Panc1 (cell line): ENCODE measurements at places on chromosomes 11 and 22.

DNA sequence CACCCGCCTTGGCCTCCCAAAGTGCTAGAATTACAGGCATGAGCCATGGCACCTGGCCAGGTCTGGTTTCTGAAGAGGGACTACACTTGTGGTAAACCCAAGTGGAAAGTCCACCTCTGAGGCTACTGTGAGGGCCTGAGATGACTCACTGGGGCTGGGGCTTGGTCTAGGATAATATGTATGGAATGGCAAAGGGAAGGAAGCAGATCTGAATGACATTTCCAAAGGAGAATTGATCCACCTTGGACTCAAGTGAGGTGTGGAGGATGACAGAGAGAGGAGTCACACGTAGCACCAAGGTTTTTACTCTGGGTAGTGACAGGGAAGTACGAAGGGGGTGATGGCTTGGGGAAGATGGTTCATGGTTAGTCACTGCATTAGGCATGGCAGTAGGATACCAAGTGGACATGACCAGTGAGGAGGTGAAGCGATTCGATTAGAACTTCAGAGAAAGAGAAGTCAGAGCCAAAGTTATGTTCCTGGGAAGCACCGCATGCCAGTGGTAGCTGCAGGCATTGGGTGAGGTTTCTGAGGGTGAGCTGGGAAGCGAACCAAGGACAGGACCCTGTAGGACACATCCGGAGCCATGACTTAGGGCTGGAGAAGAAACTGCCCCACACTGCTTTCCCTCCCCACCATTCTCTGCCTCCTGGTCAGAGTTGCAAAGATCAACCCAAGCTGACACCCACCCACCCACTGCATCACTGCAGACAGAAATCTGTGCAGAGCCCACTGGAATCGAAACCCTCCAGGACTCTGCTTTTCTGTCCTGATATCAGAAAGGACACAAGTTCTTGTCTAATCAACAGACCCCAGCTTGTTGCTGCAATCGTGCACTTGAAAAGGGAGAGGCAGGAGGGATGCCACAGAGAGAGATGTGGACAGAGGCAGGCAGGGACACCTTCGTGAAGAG is 13.0 kb upstream of the BCL9L start:
- no peak for DNase-seq

DNA sequence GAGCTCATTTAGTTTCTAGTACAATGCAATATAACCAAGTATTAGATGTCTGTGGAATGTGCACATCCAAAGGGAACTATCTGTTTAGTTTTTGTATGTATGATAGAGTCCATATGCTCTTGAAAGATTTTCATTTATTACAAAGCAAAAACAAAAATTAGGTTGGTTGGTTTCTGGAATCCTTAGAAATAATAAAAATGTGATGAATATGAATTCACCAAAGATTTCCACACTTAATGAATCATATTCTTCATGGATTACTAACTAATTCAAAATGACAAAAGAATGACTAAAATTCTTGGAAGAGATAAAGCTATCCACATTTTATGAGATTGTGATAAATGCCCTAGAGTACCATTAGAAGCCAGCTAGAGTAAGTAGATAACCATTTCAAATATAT is 261.1 kb downstream of the SBF2 start:
- DNase-seq = no peak

DNA sequence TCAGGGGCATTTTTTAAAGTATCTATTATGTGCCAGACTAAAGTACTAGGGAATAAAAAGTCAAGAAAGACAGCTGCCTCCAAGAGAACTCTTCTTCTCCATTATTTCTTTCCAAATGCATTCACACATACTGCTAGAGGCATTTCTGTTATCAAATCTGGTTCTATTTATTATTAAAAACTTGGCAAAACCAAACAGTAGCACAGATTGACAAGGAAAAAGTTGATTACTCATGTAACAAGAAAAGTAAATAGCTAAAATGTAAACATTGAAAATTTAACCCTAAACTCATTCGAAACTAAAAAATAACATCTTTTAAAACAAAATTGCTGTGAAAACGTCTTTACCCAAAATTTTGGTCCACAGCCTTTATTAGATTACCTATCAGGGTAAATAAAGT is 132.9 kb upstream of the GUCY1A2 start:
- no peak for DNase-seq

- no peak for DNase-seq
These were observed 91.3 kb downstream of the RELT start for GRCh38 chr11:73467505-73467904.

DNA sequence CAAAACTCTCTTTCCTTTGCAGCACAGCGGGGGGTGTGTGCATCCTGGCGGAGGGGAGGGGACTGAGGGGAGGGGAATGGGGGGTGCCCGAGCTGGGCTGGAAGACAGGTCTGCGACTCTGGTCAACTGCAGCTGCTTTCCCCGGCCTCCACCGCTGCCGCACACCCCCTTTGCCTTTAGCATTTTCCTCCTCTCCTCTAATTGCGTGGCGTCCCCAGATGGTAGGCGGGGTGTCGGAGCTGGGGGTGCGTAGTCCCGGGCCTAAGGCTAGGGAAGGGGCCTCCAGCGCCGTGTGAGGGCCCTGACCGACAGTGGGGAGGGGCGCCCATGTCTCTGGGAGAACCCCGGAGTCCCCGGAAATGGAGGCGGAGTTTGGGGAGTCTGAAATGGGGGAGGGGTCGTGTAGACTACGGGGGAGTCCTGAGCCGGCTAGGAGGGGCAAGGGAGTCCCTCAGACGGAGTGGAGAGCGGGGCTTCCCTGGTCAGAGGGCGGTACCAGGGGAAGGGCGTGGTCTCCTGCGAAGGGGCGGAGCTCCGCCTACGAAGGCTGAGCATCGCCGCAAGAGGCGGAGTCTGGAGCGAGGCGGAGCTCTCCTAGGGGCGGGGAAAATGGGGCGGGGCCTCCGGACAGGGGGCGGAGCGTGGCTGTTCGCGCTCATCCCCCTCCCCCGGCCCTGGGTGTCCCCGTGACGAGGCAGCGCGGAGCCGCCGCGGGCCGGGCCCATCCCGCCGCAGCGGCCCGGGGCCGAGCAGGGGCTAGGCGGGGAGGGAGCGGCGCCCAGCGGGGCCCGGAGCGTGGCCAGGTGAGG is at the start of gene PELI3:
Gene PELI3 (plus strand): TSS at position 681 of the 809 bp plus-strand sequence. CDS start 1,224 bp downstream, outside the sequence.
- DNase-seq = no peak

DNA sequence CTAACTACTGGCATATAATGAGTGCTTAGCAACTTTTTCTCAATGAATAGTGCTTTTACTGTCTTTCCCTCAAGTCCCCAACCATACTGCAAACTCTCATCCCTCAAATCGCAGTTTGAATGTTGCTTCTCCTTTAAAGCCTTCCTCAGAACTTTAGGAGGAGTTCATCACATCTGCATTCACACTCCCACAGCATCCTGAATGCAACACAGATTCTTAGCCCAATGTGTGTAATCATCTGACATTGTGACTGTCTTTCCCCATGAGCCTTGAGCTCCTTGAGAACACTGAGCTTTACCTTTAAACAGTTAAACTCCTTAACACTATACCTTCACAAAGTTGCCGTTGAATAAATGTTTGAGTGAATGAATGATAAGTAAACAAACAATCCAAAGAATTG is 81.7 kb upstream of the FAM181B start:
- no peak for DNase-seq

- DNase-seq = no peak
These were observed 85.9 kb downstream of the MICAL2 start for GRCh38 chr11:12196308-12196707.
